ENCODE measurements at places on chromosomes 7 and 10.

GRCh38 chr10:33478089-33478674 is 143.7 kb upstream of the NRP1 start:
- no peak for DNase-seq

DNA sequence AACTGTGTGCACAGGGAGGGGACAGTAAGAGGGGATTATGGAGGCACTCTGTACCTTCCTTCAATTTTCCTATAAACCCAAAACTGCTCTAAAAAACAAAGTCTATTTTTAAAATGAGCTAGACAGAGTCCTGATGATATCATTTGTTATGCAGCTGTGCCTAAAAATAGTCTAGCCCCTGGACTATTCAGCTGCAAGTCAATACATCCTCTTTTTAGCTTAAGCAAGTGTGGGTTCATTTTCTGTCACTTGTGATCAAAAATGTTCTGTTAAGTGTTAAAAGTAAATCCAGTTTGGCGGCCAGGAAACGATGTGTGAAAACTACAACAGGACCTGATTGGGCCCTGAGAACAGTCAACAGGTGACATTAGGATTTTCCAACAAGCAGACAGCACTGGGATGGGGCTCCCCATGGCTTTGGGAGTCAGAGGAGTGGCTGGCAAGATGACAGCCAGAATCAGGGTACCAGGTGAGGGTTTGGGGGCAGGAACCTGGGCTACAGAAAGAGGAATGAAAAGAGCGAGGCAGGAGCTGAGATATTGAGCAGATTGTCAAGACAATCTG is 33.9 kb downstream of the FAM107B start:
- no peak for DNase-seq

GRCh38 chr10:124353896-124354295 is 64.8 kb downstream of the OAT start:
- no peak for DNase-seq

GRCh38 chr10:17023386-17024298 is 106.0 kb downstream of the CUBN start:
- DNase-seq: peak; percentile 71

DNA sequence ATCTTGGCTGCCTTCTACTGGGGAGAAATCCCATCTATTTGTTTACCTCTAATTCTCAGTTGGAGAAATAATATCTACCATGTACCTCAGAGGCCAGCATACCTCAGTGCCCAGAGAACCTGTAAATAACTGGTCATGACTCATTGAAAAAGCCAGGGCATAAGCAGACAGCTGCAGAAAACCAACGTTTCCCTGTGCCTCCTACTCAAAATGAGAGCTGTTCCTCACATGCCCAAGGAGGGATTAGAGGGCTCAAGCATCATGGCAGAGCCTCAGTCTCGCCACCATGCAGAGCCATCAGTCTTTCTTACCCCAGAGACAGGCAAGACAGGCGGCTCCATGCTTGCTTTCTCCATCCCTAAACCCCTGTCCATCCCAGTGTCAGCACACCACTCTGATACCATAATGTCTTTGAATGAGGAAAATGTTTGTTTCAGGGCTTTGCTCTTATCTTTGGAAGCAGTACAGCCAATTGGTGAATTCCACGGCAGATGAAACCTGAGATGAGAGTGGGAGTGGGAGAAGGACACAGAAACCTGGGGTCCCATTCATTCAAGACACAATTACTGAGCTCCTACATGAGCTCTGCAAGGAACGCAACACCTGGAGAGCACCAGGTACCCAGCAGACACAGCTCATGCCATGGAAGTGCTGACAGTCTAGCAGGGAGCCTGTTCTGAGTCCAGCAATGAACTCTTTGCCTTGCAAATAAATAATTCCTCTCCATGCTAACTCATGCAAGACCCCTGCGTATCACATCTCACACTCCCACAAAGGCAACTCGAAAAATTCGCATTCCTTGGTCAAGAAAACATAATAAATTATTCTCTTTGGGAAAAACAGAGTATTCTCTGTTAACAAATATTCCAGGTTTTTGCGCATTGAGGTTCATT is 21.1 kb downstream of the PON1 start:
- no peak for DNase-seq

DNA sequence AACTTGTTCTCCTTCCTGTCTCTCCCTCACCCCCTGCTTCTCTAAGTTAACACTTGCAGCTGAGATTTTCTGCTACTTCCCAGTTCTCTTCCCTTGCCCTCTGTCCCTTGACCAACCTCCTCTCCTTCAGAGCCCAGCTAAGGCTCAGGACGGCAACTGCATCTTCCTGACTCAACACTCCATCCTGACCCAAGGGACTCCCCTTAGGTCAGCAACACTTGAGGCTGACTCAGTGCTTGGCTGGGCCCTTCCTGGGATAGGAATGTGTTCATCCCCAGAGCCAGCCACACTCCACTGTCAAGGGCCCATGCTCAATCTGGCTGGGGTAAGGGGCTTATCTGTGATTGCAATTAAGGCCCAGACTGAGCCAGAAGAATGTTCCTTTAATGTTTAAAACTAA is 3.4 kb downstream of the CALHM2 start:
- no peak for DNase-seq

DNA sequence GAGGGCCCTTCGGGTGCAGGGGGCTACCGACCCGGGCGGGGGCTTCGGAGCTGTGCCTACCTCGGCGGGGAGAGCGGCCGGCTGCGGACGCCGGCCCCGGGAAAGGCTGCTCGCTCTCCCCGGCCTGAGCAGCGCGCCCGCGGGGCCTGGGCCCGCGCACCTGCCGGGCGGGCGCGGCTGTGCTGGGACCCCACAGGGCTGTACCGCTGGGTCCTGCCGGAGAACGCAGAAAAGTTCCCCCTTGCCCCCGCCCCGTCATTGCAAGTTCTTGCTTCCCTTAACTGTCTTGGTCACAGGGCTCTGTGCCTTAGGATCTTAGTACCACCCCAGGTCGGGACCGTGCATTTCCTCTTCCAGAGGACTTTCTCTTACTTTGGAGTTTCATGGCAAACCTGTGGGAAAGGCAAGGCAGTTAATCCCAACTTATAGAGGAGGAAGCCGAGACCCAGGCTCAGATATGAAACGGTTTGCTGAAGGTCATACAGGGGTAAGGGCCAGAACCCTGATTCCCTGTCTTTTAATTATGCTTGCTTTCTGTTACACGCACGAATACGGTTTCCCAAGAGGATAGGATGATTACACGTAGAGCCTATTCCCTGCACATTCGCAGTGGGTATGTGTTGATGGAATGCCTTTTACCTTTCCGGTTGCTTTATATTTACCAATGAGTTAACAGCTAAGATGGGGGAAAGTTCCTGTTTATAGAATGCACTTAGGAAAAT is 652 bp downstream of the PCGF5 start:
- DNase-seq: peak; percentile 36

GRCh38 chr7:2688409-2689342 is 674 bp downstream of the AMZ1 start:
- DNase-seq: no peak

DNA sequence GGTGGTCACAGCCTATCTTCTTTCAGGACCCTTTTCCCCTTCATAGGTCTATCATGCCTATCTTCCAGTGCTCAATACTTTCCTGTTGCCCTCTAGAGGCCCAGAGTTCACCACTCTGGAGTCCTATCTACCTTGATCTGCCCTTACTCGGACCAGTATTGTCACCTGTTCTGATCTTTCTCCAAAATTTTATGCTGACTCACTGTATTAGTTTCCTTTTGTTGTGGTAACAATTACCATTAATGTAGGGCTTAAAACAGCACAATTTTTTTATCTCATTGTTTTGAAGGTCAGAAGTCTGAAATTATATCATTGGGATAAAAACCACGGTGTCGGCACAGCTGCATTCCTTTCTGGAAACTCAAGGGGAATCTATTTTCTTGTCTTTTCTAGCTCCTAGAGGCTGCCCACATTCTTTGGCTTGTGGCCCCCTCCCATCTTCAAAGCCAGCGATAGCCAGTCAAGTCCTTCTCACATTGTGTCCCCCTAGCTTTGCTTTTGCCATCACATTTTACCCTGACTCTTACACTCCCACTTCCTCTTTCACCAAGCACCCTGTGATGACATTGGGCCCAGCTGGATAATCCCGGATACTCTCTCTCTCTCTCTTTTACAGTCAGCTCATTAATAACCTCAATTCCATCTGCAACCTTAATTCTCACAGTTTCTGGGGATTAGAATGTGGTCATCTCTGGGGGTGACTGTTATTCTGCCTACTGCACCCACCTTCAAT is 54.6 kb downstream of the TFAM start:
- no peak for DNase-seq

- DNase-seq: peak; percentile 22
Measured at GRCh38 chr10:117653170-117653515, 110.6 kb downstream of the EMX2 start.

DNA sequence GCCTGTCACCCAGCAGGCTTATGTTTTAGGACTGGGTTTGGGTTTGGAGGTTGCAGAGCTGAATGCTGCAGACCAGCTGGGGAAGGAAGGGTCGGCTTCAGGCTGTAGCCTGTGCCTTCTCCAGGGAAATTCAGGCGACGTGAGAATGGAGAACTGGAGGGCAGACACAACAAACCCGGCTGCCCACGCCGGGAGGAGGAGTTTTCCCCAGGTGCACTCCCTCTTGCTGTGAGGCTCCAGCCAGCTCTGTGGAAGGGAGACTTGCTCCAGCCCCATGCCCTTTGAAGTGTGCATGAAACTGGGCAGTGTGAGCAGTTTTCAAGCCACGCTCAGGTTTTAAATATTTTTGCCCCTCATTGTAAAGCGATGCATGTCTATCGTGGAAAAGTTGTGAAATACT is 279.1 kb downstream of the CCSER2 start:
- DNase-seq: no peak

GRCh38 chr10:99854860-99855259 is 72.4 kb downstream of the ABCC2 start:
- no peak for DNase-seq

- no peak for DNase-seq
Measured at GRCh38 chr7:37193087-37193774, 255.4 kb downstream of the ELMO1 start.

DNA sequence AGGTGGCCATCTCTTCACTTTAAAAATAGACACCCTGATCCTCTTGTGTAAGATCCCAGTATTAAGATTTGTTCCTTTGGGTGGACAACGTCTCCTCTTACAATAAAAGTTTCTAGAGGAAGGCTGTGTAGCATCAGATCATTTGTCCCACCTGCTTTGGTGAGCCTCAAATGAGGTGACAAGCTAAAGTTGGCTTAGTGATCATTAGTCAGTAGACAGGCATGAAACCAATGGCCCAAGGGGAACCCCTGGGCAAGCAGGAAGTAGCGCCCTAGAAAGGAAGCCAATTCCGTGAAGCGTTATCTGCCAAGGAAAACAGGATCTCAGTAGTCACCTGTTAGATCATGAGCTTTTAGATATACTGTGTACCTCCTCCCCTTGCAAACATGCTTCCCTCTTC is 66.8 kb downstream of the PCGF5 start:
- DNase-seq: no peak

DNA sequence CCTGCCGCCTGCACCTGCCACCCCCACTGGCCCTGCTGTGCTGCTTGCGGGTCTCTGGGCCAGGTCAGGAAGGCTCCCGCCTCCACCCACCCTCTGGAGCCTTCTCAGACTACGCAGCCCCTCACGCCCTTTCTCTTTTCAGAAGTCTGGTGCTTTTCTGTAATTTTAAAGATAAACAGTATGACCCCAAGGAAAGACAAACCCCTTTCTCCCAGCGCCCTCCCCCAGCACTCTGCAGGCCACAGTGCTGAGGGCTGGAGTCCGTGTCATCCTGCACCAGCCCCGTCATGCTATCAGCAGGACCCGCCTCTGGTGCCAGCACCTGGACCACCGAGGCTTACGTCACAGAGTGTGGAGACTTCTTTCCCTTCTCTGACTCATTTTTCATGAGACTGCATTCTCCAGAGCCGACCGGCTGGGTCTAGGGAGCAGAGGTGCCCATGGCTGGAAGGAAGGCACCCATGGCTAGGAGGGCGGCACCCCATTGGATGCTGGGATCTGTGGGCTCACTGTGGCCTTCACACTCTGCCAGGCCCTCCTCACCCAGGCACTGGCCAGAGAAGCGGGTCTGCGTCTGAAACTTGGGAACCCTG is 53.4 kb downstream of the CFAP46 start:
- no peak for DNase-seq

- DNase-seq: no peak
Measured at GRCh38 chr7:12239806-12240205, 28.7 kb downstream of the TMEM106B start.

DNA sequence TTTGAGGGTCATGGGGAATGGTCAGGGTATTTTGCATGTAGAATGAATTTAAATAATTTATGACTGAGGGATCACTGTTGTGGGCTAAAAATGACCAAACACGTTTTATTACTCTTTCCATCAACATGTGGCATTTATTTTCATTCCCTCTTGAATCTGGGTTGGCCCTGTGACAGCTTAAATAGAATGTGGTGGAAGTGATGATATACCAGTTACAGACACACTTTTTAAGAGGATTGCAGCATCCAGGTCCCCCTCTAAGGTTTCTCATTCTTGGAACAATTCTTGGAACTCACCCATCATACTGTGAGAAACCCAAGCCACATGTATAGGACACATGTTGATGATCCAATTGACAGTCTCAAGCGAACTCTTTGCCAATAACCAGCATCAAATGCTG is 272.4 kb downstream of the ETV1 start:
- DNase-seq: no peak

DNA sequence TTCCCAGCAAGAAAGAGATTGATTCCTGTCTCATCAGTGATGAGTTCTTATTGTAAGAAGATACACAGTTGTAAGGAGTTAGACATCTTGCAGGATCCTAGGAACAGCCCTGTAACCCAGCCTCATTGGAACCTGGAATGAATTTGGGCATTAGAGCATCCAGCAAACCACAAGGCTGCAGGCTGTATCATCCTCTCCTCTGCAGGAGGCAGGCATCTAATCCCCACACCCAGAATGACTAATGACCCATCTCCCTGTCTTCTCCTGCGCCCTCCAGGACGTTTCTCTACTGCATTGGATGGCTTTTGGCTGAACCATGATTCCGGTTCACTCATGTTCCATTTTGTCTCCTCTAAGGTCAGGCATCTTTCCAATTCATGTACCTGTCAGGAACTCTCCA is 233.9 kb downstream of the POU6F2 start:
- no peak for DNase-seq

- no peak for DNase-seq
Measured at GRCh38 chr10:28914701-28915100, 237.4 kb downstream of the BAMBI start.

DNA sequence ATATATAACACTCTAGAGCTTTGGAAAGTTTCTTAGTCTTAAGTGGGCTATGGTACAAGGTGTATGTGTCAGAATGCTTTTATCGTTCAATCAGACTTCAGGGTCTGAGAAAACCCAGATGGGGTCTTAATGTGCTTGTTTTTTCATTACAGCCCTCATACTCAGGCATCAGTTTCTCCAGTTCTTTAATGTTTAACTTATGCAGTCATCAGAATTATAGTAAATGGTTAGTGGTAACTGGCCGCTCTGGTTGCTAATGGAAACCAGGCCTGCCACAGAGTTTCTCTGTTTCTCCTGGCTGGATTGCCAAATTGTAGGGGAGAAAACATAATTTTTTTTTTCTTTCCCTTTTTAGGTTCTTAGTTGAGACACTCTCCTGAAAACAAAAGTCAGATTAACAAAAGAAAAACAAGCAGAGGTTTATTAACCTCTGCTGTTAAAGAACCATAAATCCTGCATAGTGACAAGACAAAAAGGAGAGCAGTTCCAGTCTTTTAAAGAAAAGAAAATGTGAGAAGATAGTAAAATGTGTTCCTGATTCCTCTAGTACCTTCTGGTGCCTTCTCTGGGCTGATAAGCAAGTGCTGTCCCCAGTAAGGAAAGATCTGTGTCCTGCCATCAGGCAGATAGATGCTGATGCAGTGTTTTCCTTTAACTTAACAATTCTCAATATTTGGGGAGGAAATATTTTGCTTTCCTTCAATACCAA is 21.5 kb upstream of the GHITM start:
- no peak for DNase-seq

Data from activated naive CD4-positive, alpha-beta T cell treated with anti-CD3 and anti-CD28 coated beads, Interleukin-2, amount 50 U/mL, for 16 hours (primary cell).